Dermis blood vessel endothelial cell (primary cell): ENCODE measurements at places on chromosomes 5 and 9. TPM values are rescaled to one million over a fixed set of nuclear protein-coding genes. Genes with fewer than 3 reads are reported as not detected.

Gene BTNL3
- not detected in 2 replicates for total RNA-seq

Gene SVEP1
- under 0.01 and 0.05 TPM in 2 replicates for total RNA-seq

Gene LMX1B
- not detected in 2 replicates for total RNA-seq

Gene GLRA1
- total RNA-seq: not detected in 2 replicates

Gene KCNMB1
- total RNA-seq: not detected in 2 replicates

Gene SHOC1
- not detected in 2 replicates for total RNA-seq

Gene FOXD4L3
- not detected in 2 replicates for total RNA-seq
